GM12891 (cell line): ENCODE measurements at places on chromosomes 7 and 10.

DNA sequence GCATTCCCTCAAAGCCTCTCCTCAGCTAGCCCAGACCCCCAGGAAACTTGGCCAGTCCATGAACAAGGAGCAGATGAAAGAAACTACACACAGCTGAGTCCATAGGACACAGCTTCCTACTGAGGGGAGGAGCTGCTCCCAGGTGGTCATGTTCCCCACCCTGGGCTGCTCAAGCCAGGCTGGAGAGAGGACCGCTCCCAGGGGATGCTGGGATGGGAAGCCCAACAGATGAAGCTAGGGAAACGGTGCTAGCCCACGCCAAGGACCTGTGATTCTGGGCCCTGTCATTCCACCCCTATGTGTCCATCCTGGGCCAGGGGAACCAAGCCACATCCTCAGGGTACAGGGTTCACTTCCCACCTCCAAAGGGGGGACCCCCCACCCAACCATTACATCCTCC, 19.0 kb downstream of the KCNH2 start:
- DNase-seq: no peak

DNA sequence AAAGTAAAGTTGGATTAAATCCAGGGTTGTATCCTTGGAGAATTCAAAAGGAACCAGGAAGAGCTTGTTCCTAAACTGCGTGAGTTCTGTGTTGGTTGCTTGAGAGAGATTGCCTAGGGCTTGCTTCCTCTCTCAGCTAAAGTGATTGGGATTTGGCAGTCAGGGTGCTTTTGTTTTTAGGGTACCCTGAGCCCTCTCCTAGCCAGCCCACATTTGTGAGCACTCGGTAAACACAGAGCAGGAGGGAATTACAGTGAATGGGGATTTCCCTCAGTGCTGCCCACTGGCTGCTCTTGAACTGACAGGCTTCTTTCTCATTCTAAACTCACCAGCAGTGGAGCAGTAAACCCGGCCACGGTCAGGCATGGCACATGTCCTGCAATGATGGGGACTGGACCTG, 146.9 kb downstream of the TPST1 start:
- DNase-seq: no peak

DNA sequence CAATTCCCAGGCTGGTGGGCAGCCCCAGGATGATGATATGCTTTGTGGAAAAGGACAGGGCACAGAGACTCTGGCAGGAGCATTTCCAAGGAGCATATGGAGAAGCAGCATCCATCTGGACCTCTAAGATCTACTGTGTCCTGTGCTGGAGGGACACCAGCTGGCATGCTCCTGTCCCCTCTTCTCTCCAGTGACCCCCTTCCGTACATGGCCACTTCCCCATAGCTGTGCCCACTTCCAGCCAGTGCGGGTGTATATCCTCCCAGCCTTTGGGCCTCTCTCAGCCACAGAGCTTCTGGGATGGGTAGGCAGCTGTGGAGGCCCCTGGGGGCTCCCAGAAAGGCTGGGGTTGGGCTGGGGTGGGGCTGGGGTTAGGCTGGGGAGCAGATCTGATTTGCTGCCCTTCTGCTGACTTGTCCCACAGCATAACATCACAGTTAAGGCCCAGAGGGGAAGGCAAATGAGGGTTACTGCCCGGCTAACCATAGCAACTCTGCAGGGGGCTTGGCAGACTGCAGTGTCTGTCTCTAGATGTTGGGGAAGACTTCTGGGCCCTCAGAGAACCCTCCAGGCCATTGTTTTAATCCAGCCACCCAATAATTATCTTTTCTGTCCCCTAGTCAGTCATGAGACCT, 6.3 kb downstream of the NPFFR1 start:
- no peak for DNase-seq

- no peak for DNase-seq
Observed at GRCh38 chr10:88851706-88852105, at the start of gene ANKRD22. TSS of gene ANKRD22 (minus strand) at chr10:88851844. CDS start at chr10:88851607, 237 bp downstream.

- DNase-seq: no peak
Observed at GRCh38 chr7:86932038-86932512, 127.4 kb downstream of the ELAPOR2 start.

DNA sequence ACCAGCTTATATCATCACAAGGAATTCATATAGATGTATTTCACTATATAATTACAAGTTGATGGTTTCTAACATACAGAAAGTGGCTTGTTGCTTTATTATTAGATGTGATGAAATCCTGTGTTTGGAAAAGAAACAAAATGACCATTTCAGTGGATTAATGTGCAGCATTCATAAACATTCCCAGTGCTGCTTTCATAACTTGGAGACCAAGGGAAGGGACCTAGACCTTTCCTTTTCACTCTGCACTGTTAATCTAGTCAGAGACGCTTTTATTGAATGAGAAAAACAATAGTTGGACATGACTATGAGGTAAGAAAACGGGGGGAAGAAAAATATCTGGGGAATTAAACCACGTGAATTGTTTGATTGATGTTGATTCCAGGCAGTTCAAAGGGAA, 160.0 kb downstream of the HDAC9 start:
- no peak for DNase-seq

GRCh38 chr7:37310327-37311080, 138.2 kb downstream of the ELMO1 start:
- DNase-seq: no peak
